ENCODE measurements at places on chromosomes 4 and X. TPM values are rescaled to one million over a fixed set of nuclear protein-coding genes. Genes with fewer than 3 reads are reported as not detected.

- DNase-seq, result no peak
Observed at GRCh38 chrX:131802836-131803626, 220.1 kb upstream of the STK26 start.

DNA sequence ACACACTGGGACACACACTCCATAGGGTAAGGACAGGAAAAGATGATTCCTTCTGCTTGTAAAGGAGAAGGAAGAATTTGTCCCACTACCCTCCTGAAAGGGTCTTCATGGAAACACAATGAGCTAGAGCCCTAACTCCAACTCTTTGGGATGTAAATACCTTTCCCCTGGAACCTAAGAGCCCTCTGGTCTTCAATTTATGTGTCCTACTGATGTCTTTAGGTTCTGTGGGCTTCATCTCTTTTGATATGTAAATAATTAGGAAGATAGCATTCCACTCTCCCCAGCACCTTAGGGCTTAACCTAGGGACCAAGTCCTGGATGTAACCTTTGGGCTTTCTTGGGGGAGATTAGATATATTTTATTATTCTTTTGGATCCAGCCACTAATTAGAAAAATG lies 38.3 kb downstream of the PF4 start:
- DNase-seq, result no peak

- DNase-seq, result no peak
Observed at GRCh38 chrX:153410888-153411254, 401 bp upstream of the ZFP92 start.

CDKL2 gene
- 1.2 TPM for total RNA-seq

USP17L27 gene
- total RNA-seq, result not detected

Measured in umbilical cord (tissue), 2 donors.